ENCODE measurements at places on chromosomes 12 and 14.

GRCh38 chr12:95545731-95546490, 5.4 kb downstream of the USP44 start:
- no peak for DNase-seq

GRCh38 chr12:43333644-43334043, 218.4 kb downstream of the ADAMTS20 start:
- DNase-seq, result no peak

GRCh38 chr12:105864901-105865300, 273.9 kb downstream of the NUAK1 start:
- no peak for DNase-seq

DNA sequence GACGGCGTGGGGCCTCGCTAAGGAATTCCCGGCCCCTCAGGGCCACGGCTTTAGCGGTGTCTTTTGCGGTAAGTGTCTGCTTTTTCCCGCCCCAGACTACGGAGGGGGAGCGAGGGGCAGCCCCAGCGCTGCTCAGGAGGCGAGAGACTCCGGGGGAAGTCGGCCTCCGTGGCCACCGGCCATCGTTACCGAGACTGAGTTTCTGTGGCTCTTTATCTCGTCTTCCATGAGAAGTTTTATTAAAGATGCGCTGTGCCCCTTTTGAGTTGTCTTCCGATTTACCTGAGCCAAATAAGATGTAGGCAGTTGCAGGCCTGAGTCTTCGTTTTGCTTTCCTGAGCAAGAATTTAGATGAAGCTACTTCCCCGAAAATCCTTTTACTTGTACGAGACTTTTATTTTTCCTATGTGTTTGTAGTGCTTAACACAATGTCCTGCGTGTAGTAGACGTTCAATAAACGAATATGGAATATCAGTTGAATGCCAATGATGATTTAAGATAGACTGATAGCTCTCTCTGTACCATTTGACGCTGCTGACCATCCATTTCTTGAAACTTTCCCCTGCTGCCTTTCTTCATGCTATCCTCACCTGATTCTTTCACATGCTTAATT, 462 bp downstream of the SRP54 start:
- DNase-seq, result no peak

DNA sequence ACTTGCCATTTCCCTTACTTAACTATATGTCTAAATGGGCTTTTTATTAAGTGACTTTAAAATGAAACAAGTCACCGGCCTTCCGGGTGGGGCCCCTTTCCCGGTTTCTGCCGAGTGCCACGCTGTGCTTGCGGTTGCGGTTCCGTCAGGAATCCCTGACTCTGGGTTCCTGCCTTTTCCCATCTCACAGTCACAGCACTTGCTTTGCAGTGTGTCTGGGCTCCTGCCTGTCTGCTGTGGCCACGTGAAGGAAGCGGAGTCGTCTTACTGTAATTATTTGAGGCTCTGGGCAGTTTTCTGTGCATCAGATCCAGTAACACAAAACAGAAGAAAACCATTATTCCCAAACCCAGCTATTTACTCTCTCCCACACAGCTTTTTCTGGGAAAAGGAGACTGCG, 44.0 kb upstream of the FRMD6 start:
- no peak for DNase-seq

GRCh38 chr12:34298971-34299801, 276.9 kb downstream of the ALG10 start:
- DNase-seq, result no peak

DNA sequence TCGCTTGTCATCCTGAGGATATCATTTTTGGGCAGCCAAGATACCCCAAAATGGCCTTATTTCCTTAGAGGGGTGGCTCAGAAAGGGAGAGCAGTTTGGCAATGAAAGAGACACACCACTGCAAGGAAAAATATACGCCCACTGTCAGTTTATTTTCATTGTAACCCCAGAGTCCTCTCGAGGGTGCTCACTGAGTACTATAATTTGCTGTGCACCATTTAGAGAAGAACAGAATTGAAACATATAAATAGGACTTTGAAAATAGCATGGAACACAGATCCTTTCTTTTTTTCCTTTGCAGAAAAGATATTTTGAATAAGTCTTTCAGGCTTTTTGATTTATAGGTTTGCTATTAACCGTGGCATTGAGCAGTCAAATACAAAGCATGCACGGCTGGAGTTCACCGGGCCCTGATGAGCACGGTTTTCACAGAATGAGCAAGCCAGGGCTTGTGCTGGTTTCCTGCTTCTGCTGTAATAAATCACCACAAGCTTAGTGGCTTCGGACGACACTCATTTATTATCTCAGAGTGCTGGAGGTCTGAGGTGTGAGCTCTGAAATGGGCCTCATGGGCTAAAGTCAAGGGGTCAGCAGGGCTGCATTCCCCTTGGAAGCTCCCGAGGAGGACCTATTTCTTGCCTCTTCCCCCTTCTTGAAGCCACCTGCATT, 152.3 kb downstream of the ZNF664 start:
- DNase-seq, result no peak

GRCh38 chr12:67626156-67626555, 22.4 kb upstream of the DYRK2 start:
- DNase-seq, result no peak

GRCh38 chr14:89792489-89793366, 161.8 kb downstream of the EFCAB11 start:
- DNase-seq, result no peak
